ENCODE measurements at places on chromosomes 2 and 18. TPM values are rescaled to one million over a fixed set of nuclear protein-coding genes. Genes with fewer than 3 reads are reported as not detected.

Gene IL37
- total RNA-seq = not detected

Gene HAAO
- total RNA-seq = 0.31 TPM

Gene PRKAG3
- total RNA-seq = not detected

Gene C1D
- total RNA-seq = 19.2 TPM

Gene INPP1
- total RNA-seq = 2.2 TPM

Gene SGPP2
- 0.31 TPM for total RNA-seq

Gene CNGA3
- total RNA-seq = not detected

Gene NT5C1B
- total RNA-seq = not detected

Gene SNRNP27
- 51.2 TPM for total RNA-seq

Gene ABCB11
- total RNA-seq = 0.08 TPM

DNA sequence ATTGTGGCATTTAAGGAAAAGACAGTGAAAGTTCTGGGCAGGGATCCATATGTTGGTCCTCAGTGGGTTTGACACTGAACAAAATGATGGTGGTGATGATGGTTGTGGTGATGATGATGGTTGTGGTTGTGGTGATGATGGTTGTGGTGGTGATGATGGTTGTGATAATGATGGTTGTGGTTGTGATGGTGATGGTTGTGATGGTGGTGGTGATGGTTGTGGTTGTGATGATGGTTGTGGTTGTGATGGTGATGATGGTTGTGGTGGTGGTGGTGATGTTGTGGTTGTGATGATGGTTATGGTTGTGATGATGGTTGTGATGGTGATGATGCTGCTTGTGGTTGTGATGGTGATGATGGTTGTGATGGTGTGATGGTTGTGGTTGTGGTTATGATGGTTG is 308.7 kb downstream of the AGAP1 start:
- DNase-seq = no peak

GRCh38 chr2:164151522-164151921 is 415.7 kb upstream of the FIGN start:
- no peak for DNase-seq

- DNase-seq = no peak
Measured at GRCh38 chr2:135121016-135121657, 69.0 kb downstream of the RAB3GAP1 start.

GRCh38 chr2:38000485-38001222 is 75.3 kb downstream of the CYP1B1 start:
- no peak for DNase-seq

DNA sequence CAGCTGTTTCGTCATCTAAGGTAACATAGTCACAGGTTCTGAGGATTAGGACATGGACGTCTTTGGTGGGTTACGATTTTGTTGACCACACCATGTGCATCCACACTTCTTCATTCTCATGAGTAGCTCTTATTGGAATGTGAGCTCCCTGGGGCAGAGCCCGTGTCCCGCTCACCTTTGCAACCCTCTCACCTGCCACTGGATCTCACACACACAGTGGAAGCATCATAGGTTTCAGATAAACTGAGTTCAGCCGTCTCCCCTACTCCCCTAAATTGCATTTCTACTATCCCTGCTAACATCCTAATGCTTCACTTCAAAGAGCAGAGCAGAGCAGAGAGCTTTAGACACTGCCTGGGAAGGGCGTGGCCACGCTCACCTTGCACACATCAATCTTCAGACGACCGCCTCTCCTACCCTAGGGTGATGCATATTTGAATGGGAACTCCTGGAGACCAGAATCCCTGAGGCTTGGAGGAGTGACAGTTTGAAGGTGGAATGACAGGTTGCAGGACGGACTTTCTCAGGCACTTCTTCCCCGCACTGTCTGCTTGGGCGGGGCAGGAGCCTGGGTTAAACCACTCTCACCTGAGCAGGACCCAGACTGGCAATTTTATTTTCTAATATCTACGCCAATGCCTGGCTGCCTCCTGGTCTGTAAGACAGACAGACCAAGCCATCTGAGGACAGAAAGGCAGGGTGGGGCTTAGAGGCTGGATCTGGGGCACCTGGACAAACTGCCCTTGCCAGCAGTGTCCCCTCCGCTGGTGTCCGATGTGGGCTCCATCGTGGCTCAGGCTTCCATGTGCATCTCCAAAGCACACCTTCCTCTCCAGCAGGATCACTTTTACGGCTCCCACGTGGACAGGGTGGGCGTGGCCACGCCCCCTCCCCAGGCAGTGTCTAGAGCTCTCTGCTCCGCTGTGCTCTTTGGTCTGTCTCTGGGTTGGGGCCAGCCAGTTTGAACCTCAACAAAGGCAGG is 229.5 kb upstream of the COPS8 start:
- no peak for DNase-seq

- DNase-seq = no peak
Measured at GRCh38 chr2:176494949-176495353, 225.7 kb downstream of the MTX2 start.

GRCh38 chr18:4399929-4400328 is 55.2 kb downstream of the DLGAP1 start:
- no peak for DNase-seq

DNA sequence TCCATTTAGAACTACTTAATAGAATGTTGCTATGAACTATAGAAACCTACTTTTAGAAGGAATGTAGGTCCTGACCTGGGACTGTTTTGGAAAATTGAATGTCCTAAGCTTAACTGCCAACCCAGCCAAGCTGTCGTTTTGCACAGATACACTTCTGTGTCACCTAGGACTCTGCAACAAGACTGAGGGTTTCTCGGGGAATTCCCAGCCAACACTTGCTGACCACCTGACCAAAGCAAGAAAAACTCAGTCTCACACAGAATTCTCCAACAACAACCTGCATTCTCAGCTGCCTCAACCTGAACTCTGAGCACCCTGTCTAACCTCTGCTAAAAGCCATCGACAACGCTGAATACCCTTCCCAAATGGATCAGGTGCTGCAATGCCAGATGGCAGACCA is 128.2 kb downstream of the SS18 start:
- no peak for DNase-seq

DNA sequence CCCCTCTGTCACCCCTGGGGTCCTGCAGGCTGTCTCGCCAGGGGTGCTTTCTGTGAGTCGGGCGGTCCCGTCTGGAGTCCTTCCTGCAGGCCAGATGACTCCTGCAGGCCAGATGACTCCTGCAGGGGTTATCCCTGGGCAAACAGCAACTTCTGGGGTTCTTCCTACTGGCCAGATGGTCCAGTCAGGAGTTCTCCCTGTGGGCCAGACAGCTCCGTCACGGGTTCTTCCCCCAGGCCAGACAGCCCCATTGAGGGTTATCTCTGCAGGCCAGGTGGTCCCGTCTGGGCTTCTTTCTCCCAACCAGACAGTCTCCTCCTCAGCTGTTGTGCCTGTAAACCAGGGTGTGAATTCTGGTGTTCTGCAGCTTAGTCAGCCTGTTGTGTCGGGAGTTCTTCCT is 27.6 kb downstream of the ADNP2 start:
- no peak for DNase-seq

DNA sequence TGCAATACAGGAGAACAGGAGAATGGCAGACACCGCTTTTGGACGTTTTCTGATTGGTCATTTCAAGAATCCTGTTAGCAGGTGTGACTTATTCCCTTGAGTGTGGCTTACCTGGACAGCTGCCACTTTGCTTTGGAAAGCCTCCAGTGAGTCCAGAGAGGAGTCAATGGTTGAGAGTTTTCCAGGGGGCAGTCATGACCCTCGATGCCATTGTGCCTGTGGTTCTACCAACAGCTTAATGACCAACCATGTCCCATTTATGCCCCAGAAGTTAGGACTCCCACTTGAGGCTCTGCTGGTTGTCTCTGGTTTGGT is 12.4 kb downstream of the IGFBP2 start:
- DNase-seq = no peak

DNA sequence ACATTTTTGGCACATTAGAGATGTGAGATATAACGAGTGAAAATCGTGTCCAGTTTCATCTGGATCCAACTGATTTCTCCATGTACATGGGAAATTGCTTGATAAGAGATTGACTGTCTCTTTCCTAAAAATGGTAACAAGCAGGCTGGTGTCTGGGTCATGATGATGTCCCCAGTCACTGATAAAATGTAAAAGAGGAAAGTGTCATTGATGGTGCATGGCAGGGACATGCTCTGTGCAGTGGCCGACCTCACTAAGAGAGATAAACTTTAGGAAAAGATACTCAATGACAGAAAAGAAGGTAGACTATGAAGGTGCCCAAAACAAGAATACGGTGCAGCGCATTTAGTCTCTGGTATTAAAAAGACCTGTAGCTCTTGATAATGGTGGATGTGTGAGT is 1517.5 kb downstream of the RPIA start:
- no peak for DNase-seq

GRCh38 chr2:119338826-119339561 is 27.6 kb downstream of the C2orf76 start:
- peak; percentile 61 for DNase-seq

DNA sequence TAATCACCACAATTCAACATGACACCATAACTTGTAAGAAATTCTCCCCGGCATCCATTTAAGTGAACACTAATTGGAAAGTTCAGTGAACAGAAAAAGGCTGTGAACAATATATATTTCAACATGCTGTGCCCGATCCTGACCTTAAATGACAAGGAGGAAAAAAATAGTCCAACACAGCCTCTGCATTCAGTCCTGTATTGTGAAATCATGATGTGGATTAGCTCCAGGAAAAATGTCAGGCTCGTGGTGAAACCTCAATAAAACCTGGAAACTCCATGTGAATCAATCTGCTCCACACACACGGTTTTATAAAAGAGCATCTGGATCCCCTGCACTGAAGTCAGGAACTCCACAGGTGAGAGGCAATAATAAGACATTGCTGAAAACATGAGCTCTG is 145.4 kb upstream of the SPOPL start:
- DNase-seq = no peak

DNA sequence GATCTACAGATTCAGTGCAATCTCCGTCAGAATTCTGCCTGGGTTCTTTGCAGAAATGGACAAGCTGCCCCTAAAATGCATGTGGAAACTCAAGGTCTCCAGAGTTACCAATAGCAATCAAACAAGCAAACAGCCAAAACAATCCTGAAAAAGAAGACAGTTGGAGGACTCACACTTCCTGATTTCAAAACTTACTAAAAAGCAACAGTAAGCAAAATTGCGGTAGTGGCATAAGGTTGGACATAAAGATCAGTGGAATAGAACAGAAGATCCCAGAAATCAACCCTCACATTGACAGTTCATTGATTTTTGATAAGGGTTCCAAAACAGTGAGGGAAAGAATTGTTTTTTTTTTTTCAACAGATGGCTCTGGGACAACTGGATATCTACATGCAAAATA is 59.7 kb downstream of the NPPC start:
- DNase-seq = no peak

- no peak for DNase-seq
Measured at GRCh38 chr2:168052773-168053172, 194.6 kb downstream of the STK39 start.

DNA sequence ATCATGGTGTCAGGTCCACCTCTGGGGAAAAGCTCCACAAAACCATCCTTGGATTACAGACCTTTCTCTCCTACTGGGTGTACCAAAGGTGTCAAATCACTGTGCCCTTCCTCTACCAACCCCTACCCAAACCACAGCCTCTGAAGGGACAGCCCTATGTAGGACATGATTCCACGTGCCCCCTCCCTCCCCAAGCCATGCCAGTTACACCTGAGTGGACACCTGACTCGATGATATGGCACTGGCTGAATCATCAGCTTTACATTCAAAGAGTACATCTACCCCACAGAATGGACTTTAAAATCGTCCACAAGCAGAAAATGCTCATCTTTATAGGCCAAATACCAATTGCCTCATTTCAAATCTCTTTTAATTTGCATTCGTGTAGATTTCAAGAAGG is 26.0 kb downstream of the TRABD2A start:
- DNase-seq = no peak

GRCh38 chr2:56117764-56118163 is 66.0 kb upstream of the CCDC85A start:
- no peak for DNase-seq

- no peak for DNase-seq
Measured at GRCh38 chr18:8709248-8710059, 4.1 kb downstream of the MTCL1 start.

DNA sequence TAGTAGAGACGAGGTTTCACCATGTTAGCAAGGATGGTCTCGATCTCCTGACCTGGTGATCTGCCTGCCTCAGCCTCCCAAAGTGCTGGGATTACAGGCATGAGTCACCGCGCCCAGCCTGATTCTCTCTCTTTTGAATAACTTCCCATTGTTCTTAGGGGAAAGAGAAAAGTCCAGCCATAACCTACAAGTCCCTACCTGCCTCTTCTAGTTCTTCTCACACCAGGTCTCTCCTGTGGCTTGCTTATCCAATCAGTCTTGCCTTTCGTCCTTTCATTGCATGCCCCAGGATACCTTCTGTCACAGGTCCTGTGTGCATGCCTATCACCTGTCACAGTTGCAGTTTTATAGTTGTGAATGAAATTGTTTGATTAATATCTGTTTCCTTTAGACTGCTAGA is 148.1 kb downstream of the SLC4A3 start:
- DNase-seq = no peak

GRCh38 chr18:74784752-74785151 is 187.1 kb downstream of the ZNF407 start:
- no peak for DNase-seq

- DNase-seq = peak; percentile 84
Measured at GRCh38 chr2:241300000-241300399, 15.5 kb downstream of the HDLBP start.

- no peak for DNase-seq
Measured at GRCh38 chr2:37323176-37323780, 1.4 kb downstream of the PRKD3 start.

DNA sequence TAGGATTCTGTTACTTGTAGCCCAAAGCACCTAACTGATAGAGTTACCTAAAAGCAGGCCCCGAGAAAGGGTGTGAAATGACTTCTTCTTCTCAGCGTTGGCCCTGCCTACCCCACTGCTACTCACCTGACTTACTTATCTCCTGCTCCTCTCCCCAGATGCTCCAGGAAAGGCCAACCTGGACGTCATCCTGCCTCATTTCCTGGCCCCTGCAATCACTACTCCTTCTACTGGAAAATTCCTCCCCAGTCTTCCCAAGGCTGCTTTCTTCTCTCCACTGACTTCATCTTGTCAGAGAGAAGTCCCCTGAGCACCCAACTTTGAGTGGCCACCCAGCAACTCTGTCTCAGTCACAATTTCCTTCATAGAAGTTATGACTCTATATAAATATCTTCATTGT is 63.4 kb upstream of the KLF7 start:
- no peak for DNase-seq

- DNase-seq = no peak
Measured at GRCh38 chr2:56749152-56749752, 565.5 kb downstream of the CCDC85A start.

DNA sequence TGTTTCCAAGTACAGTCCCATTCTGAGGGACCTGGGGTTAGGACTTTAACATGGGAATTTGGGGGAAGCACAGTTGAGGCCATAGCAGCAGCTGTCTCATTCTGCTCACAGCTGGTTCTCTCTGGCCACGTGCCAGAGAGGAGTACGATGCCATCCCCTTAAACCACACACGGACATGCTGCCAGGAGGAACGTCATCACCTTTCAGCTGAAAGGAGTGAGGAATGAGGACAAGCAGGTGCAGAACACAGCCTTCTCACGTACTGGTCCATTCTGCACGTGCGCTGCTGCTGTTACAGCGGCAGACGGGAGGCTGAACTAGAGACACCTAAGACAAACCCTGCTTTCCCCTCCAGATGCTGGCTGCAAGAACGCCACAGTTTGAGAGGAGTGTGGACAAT is 33.5 kb downstream of the ODC1 start:
- DNase-seq = no peak

Measured in naive thymus-derived CD8-positive, alpha-beta T cell (primary cell).